ENCODE measurements at places on chromosomes 7 and 10.

GRCh38 chr10:70053841-70054288, 1.2 kb downstream of the MACROH2A2 start:
- no peak for DNase-seq

DNA sequence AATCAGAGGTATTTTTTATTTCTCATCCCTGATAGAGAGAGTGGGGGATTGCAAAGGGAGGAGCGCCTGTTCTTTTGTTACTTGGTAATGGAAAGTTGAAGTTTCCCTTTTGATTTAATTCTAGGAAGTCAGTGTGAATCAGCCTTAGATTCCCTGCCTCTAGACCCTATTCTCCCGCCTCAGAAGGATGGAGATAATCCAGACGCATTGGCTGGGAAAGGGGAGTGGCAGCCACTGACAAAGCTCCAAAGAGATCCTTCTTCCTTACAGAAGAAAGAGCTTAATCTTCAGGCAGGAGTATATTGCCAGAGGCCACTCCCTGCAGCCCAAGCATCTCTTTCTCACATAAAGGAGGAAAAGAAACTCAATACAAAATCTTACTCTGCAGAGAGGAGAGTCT, 122.3 kb upstream of the GALNT17 start:
- DNase-seq: no peak

DNA sequence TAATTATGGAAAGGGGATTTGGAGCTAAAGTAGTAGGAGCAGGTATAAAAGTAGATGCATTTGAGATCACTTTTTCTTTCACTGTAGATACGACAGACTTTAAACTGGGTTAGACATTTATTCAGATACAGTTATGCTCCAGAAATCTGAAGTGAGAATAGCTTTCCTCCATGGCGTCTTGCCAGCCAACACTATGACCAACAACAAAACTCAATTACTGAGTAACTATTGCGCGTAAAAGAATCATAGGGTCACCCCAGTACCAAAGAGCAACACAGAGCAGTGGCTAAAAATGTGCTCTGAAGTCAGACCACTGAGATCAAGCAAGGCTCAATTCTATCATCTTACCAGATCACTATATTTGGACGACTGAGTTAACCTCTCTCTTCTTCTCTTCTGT, 262.5 kb upstream of the SORCS1 start:
- no peak for DNase-seq

GRCh38 chr7:138625084-138625848, 75.9 kb downstream of the SVOPL start:
- no peak for DNase-seq

DNA sequence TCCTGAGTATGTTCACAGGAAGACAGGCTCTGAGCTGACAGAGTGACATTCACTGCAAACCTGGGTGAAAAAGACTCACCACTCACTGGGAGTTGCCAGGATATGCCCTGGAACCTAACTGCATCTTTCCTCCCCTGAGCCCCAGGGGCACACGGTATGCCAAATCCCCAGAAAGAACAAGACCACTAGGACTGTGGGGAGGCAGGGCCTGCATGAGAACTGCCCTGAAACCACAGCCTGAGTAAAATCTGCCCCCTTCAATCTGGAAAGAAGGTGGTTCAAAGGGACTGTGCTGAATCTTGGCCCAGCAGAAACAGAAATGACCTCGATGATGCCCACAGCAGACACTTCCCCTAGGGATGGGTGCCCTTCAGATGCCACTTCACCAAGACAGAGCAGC, 6.5 kb downstream of the FAM53B start:
- DNase-seq: no peak

GRCh38 chr7:47154791-47155190, 427.1 kb downstream of the TNS3 start:
- no peak for DNase-seq

DNA sequence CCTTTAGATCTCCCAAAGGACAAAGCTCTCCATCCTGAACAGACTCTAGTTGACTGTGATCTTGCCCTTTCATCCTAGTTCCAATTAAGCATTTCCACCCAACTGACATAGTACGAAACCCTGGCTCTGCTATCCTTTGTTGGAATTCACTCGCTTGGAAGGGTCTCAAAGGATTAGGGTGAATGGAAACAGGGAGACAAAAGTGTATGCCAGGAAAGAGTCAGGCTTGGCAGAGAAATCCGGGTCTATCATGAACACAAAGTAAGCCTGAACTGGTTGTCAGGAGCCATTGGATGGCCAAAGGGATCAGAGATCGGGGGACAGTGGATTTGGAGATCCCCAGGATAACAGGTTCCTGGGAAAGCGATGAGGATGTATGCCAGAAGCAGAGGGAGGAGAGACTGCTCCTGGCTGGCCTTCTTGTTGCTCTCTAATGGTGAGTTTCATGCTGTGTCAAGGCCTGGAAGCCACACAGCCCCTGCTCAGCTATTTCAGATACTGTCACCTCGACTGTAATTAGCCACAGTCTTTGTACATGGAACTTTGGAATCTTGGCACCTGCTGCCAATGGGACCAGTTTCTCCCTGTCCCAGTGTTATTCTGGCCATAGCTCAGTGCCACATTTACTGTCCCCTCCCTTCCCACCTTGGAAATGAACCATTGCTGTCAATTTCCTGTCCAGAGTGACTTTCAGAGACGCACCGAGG, 1168.7 kb upstream of the AUTS2 start:
- no peak for DNase-seq

DNA sequence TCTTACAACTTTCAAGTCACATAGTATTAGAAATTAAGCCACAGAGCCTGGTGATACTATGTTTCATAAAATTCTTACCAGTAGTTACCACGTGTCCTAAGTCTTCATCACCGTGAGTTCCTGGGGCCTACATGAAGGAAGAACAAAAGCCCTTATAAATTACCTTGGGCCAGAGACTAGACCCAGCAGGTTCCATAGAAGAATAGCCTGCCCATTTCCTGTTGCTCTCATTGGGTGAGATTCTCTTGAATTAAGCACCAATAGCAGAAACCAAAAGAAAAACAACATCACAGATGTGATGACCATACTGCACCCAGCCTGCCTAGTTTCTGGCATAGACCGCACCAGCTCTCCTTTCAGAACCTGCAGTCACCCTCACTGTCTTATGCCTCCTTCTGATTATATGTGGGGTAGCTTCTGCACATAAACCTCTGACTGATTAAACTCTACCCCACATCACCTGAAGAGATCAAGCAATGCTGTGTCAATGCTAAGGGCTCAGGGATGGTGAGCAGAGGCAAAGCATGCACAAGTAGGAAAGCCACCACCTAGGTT, 18.0 kb upstream of the SEM1 start:
- DNase-seq: no peak

DNA sequence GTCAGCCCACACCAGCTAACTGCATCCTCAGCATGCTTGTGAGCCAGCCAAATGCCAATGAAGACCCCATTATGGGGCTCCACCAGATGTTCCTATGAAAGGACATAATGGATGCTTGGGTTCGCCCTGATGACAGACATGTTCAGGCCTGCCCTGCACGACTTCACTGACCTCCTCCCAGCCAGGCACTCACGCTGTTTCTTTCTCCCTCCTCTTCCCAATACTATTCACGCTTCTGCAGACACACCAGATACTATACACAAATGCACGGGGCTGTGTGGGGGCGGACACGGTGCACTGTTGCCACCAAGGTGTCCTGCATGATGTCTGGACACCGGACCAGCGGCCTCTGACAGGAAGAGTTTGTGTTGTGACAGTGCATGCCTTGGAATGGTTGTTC, 284.2 kb downstream of the PRPF18 start:
- DNase-seq: no peak

- DNase-seq: no peak
Observed at GRCh38 chr10:7300384-7300971, 110.4 kb downstream of the SFMBT2 start.

DNA sequence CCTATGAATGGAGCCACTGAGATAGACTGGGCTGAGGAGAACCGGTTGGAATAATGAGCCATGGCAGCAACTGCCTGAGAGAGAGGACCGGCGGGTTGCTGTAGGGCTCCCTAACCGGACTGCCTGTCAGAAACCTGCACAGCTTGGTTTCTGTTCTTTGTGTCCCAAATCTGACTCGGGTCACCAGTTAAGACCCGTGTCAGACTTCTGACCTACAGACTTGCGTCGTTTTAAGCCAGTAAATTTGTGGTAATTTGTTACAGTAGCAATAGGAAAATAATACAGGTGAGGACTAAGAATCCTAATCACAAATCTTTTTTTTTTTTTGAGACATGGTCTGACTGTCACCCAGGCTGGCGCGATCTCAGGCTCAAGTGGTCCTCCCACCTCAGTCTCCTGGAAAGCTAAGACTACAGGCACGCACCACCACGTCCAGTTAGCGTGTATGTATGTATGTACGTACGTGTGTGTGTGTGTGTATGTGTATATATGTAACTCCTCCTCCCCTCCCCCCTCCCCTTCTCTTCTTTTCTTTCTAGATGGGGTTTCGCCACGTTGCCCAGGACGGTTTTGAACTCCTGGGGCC, 672 bp upstream of the DDX56 start:
- DNase-seq: peak; percentile 49

GRCh38 chr10:119191881-119192280, 13.3 kb upstream of the PRDX3 start:
- DNase-seq: no peak

- DNase-seq: no peak
Observed at GRCh38 chr10:77823811-77824542, 102.6 kb downstream of the DLG5 start.

GRCh38 chr10:43444323-43444722, 7.4 kb downstream of the ZNF487 start:
- DNase-seq: no peak

GRCh38 chr10:123911866-123912265, 20.3 kb upstream of the CPXM2 start:
- DNase-seq: no peak

DNA sequence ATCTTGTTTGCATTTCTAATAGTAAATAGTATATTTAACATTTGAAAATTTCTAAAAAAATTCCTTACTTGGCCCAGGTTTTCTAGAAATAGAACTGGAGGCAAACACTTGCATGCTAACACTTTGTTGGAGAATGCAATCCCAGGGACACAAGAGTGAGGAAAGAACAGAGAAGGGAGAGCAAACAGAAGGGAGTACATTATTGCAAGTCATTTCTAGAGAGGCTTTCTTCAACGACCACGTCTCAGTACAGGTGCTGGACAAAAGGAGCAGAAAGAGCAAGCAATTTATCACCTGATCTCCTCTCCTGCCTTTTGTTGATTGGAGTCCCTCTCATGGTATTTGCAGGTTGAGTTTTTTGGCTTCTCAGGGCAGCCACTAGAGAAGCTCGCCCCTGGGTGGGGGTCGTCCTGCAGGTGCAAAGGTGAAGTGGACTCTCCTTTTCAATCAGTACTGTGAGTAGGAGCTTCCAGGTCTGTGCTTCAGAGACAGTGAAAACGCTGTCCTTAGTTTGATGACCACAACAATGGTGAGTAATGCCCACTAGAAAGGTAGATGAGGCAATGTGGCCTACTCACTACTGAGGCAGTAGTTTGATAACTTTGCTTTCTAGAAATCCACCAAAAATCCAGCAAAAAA, 5.2 kb downstream of the CPED1 start:
- no peak for DNase-seq

- DNase-seq: peak; percentile 12
Observed at GRCh38 chr7:151198945-151199848, 11.1 kb downstream of the H2BK1 start.

DNA sequence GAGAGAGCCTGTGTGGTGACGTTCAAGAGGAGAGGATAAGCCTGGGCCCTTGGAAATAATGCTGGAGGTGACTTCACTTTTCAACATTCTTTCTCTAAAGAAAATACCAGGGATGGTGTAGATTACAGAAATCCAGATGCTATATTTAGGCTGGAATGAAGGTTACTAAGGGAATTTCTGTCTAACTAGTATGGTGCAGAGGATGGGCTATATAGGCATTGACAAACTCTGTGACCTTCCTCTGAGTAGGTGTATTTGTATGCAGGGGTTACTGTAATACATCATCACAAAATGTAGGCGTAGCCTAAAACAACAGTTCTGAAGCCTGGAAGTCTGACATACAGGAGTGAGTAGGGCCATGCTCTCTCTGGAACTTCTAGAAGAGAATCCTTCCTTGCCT, 155.3 kb upstream of the INHBA start:
- no peak for DNase-seq

- peak; percentile 6 for DNase-seq
Observed at GRCh38 chr10:88028654-88029053, 165.2 kb downstream of the PTEN start.

- no peak for DNase-seq
Observed at GRCh38 chr10:33223326-33224000, 111.0 kb downstream of the NRP1 start.

DNA sequence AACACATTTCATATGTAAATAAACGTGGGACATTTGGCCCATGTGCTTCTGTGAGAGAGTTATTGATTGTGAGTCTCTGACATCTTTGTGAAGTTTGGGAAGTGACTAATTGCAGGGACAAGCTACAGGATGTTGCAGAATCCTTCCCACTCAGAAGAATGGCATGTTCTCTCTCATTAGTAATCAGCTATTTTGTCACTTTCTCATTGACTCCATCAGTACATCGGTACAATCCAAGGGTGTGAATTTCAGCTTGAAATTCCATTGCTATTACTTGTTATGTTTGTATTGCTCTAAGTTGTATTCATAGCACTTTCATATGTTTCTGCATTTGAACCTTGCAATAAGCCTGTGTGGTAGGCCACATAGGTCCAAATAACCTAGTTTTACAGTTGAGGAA, 100.0 kb upstream of the KCNMA1 start:
- DNase-seq: no peak

GRCh38 chr10:122010405-122011050, 21.6 kb downstream of the TACC2 start:
- no peak for DNase-seq

GRCh38 chr7:46390042-46390441, 469.0 kb upstream of the IGFBP3 start:
- DNase-seq: no peak
